ENCODE measurements at places on chromosomes 12 and 14.

- peak; percentile 51 for DNase-seq
These were observed 69.2 kb downstream of the RASSF3 start for GRCh38 chr12:64679487-64680001.

GRCh38 chr12:34343345-34343744 is 321.0 kb downstream of the ALG10 start:
- no peak for DNase-seq

DNA sequence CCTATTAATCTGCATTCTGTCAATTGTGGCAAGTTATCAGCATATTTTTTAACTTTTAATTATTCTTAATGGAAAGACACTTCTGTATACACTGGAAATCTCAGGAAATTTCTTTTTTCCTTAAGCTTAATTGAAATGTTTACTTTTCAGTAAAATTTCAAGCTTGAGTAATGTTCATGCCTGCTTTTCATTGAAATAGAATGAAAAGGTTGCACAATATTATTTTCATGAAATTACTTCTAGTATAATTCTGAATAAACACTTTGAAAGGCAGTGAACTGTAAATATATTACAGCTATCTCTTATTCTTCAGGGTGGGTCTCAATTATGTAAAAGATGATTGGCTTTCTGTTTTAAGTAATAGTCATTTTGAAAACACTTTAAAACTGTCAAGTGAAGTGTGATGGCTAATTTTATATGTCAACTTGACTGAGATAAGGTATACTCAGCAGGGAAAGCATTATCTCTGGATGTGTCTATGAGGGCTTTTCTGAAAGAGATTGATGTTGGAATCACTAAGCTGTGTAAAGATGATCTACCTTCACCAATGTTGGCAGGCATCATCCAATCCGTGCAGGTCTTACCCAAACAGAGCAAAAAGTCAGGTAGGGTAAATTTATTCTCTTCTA is 29.9 kb downstream of the CLEC2D start:
- DNase-seq: no peak

DNA sequence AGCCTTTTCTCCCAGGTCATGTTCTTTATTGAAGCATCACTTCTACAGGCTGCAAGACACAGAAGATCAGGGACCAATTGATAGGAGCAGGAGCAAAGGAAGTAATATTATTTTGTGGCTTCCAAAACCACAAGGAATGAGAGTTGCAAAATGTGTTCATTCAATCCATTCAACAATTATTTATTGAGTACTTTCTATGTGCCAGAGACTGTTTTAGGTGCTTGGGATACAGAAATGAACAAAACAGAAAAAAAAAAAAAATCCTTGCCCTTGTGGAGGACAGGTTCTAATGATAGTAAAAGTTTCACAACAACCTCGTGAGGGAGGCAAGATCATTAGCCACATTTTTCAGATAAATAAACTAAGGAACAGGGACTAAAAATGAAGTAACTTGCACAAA is 20.1 kb upstream of the DACT1 start:
- DNase-seq: peak; percentile 56

GRCh38 chr12:106341086-106341877 is 16.3 kb upstream of the POLR3B start:
- no peak for DNase-seq

DNA sequence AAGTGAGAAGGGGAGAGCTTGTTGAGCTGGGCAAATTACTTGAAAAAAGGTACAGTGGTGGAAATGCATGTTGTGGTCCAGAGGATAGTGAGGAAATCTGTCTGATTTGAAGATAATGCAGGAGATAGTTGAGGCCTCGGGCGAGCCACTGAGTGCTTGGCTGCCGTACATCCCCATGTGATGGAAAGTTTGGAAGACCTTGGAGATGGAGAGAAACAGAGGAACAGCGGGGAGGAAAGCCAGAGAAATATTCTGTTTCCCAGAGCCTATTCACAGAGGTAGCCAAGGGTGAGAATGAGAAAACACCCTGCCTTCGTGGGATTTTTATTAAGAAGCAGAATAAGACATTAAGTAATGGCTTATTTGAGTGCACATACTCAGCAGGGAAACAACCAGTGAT is 498.2 kb downstream of the BCL11B start:
- DNase-seq: no peak

- DNase-seq: no peak
These were observed 10.6 kb downstream of the MCRS1 start for GRCh38 chr12:49557187-49557916.

DNA sequence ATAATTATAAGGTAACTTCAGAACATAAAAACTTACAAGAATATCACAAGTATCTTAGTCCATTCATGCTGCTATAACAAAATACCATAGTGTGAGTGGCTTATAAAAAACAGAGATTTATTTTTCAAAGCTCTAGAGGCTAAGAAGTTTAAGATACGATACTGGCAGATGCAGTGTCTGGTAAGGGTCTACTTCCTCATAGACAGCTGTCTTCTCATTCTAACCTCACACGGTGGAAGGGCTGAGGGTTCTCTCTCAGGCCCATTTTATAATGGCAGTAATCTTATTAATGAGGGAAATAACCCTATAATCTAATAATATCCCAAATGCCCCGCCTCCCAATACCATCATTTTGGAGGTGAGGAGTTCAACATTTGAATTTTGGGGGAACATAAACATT is 23.7 kb upstream of the OSBPL8 start:
- DNase-seq: no peak

GRCh38 chr12:75779891-75780496 is 251.6 kb downstream of the PHLDA1 start:
- no peak for DNase-seq

- DNase-seq: peak; percentile 60
These were observed 67.8 kb upstream of the CAPRIN2 start for GRCh38 chr12:30822385-30823155.

DNA sequence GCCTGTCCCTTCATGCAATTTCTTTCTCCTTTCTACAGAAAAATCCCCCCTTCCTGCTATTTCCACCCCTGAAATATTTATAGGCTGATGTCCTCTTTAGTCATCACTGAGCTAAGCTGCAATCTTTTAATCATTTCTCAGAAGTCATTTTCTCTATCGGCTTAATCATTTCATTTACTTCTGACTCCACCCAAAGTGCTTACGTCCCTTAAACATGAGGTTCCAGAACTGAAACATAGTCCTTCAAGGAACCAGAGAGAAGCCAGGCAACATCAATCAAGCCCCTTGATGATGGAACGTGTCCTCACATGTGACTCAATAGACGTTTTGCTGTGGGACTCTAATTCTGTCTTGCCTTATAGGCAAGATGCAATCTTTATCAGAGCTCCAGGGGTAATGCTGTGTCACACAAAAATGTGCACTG is 148.7 kb upstream of the KRR1 start:
- DNase-seq: peak; percentile 49

DNA sequence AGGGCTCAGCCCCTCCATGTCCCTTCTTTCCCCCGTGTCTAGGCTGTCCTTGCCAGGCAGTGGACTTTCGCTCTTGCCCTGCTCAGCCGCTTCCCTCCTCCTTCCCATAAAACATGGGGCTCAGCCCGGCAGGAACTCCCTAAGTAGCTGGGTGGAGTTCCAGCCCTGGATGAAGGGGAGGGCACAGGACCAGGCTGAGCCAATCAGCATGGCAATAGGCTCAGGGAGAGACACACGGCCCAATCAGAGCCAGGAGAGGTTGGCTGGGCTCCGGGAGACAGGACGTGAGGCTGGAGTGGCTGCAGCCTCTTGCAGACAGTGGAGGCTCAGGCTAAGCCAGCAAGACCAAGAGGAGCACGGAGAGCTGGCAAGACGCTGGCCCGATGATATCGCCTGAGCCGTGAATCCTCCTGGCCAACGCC is 54.3 kb downstream of the GALNT9 start:
- DNase-seq: peak; percentile 9

DNA sequence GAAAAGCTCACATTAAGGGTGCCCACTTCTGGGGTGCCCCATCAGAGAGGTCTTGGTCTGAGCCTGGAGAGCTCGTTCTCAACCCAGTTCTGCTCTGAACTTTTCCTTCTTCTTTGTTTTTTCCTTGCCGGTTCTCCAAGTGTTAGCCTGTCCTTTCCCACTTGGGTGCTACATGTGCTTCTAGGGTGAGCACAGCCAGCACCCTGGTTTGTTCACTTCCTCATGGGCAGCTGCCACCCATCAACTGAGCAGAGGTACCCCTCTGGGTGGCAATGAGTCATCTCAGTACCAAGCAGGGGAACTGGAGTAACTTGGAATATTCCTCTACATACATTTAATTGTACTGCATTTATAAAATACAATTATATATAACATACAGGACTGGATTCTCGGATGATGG is 3.9 kb upstream of the SYNE3 start:
- no peak for DNase-seq

GRCh38 chr12:83541446-83541845 is 854.7 kb downstream of the TMTC2 start:
- no peak for DNase-seq

GRCh38 chr14:92922883-92923743 is at the start of gene CHGA:
Gene CHGA, plus strand, starts transcription at chr14:92923150. Its CDS starts 210 bp downstream, at chr14:92923360.
- peak; percentile 32 for DNase-seq

GRCh38 chr14:34965912-34966311 is 16.9 kb upstream of the SRP54 start:
- DNase-seq: no peak

DNA sequence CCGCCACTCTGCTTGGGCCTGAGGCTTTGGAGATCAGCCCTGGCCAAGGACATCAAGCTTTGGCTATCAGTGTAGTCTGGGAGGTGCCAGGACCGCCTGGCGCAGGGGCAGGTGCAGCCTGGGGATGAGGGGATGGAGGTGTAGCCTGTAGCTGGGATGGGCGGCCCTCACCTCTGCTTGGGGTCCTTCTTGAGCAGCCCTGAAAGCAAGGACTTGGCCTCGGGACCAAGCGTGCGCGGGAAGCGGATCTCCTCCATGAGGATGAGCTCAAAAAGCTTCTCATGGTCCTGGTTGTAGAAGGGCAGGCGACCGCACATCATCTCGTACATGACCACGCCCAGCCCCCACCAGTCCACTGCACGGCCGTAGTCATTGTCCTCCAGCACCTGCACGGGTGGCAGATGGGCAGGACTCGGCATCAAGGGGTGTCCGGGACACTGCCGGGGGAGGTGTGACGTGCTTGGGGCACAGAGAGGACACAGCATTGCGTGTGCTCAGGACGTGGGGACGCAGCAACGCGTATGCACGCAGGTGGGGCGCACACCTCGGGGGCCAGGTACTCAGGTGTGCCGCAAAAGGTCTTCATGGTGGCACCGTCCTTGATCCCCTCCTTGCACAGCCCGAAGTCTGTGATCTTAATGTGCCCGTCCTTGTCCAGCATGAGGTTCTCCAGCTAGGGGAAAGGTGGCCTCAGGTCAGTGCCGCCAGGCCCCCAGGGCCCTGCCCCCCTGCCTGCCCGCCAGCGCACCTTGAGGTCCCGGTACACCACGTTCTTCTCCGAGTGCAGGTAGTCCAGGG is 20.0 kb downstream of the SIVA1 start:
- no peak for DNase-seq

GRCh38 chr12:125249932-125250331 is 184.7 kb downstream of the AACS start:
- DNase-seq: no peak

- peak; percentile 81 for DNase-seq
These were observed 335.5 kb downstream of the NUAK1 start for GRCh38 chr12:105803292-105803691.

- DNase-seq: no peak
These were observed 414.4 kb downstream of the DPF3 start for GRCh38 chr14:72479461-72479931.

- DNase-seq: no peak
These were observed 11.2 kb downstream of the NUAK1 start for GRCh38 chr12:106127338-106128126.

DNA sequence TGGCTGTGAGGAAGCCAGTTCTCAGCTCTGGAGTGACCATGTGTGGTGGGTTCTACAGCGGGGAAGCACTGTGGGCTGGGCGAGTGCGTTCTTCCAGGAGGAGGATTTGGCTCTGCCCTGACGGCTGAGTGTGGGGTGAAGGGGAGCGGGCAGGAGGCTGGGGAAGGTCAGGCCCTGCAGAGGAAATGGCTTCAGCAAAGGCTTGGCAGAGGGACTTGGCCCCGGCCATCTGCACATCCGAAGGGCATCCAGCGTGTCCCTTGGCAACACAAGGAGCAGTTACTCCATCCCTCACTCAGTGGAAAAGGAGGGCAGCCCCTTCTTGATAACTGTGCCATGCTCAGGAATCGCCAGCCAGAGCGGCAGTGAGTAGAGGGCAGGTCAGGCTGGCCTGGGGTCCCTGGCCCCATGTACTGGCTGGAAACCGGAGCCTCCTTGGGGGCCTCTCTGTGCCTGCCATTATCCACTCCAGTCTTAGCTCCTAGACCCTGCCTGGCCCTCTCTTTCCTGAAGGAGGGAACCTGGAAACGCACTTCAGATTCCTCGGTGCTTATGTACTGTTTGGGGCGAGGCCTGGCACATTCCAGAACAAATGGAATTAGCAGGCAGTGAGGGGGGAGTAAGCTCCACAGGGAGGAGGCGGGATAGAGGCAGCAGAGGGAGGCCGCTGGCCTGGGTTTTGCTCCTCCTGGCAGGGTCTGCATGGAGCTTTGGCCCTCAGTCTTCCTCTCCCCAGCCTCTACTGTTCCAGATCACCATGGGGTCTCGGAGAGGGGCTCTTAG is 133.6 kb upstream of the NCOR2 start:
- peak; percentile 72 for DNase-seq

DNA sequence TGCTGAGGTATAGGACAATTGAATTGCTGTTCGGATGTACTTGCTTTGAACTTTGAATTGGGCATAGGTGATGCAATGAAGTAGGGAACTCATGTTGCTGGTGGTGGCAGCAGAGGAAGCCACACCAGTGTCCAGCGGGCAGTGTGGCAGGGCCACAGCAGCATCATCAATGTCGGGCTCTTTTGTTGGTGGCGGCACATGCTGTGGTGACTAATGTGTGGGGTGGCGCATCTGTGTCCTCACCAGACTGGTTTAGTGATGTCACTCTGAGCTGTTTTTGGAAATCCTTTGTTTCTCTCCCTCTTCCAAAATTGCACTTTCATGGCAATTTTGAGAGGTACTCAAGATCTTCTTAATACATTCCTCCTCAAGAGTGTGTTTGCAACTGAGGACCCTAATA is 187.6 kb downstream of the ETNK1 start:
- no peak for DNase-seq

- no peak for DNase-seq
These were observed 6.2 kb downstream of the ISCU start for GRCh38 chr12:108568338-108569154.

Data from amniotic epithelial cell (primary cell).